Breast epithelium (tissue), 4 donors: ENCODE measurements at places on chromosomes 7 and 10. TPM values are rescaled to one million over a fixed set of nuclear protein-coding genes. Genes with fewer than 3 reads are reported as not detected.

Gene VWA2
- total RNA-seq = 0.48 TPM

DNA sequence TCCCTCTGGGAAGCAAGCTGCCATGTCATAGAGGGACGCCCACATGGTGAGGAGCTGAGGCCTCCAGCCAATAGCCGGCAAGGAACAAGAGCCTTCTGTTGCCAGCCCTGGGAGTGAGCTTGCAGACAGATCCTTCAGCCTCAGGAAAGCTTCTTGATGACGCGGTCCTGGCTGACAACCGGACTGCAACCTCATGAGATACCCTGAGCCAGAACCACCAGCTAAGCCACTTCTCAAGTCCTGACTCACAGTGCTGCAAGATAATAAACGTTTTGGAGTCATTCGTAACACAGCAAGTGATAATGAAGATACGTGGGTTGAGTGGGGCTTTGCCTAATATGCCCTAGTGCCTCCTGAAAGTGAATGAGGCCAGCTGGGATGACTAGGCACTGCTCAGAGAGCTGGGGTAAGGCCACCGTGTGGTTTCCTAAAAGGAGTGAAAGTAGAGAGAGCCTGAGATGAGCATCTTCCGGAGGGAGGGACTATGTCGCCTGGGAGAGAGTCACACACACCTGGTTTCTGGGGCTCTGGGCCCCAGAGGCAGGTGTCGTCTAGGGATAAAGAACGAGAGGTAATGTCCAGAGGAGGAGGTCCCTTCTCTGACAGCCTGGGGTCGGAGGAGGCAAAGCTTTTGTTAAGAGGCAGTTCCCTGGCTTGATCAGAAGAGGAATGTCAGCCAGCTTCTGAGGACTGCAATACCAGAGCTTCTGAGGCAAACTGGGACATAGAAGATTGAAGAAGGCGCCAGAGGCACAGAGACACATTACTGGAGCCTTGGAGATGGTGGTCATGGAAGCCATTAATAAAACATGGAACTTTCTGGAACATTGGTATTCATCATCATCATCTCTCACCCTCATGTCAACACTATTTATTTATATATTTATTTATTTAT, 53.6 kb downstream of the PYROXD2 start:
- DNase-seq = peak; percentile 90

DNA sequence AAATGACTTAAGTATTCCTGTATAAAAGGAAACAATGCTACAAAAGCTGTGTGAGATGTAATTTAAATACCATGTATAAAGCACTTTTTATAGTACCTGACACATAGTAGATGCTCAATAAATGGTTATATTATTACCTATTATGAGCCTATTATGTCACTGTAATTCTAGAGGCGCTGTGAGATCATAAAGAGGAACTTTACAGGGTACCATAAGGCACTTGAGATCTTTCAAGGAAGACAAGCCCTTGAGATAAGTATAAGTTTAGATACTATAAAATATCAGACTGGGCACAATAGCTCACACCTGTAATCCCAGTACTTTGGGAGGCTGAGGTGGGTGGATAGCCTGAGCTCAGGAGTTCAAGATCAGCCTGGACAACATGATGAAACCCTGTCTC, 38.3 kb downstream of the PTTG1IP2 start:
- no peak for DNase-seq

- no peak for DNase-seq
These were observed 24.5 kb upstream of the ABLIM1 start for GRCh38 chr10:114682532-114682931.

DNA sequence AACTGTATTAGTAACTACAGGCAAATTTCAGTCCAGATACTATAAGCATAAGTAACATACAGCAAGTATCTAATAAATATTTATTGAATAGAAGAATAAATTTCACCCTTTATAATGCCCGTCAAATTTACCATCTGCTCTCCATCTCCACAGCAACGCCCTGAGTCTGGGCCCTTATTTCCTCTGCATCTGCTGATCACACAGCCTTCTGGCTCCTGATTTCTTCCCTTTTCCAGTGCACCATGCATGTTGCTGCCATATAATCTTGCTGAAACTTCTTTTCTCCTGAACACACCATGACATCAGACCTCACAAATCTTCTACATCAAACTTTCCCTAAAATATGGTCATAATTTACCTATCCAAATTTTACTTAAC, 15.4 kb downstream of the HYCC1 start:
- DNase-seq = no peak

- DNase-seq = no peak
These were observed 15.4 kb upstream of the FAM20C start for GRCh38 chr7:176786-177459.

DNA sequence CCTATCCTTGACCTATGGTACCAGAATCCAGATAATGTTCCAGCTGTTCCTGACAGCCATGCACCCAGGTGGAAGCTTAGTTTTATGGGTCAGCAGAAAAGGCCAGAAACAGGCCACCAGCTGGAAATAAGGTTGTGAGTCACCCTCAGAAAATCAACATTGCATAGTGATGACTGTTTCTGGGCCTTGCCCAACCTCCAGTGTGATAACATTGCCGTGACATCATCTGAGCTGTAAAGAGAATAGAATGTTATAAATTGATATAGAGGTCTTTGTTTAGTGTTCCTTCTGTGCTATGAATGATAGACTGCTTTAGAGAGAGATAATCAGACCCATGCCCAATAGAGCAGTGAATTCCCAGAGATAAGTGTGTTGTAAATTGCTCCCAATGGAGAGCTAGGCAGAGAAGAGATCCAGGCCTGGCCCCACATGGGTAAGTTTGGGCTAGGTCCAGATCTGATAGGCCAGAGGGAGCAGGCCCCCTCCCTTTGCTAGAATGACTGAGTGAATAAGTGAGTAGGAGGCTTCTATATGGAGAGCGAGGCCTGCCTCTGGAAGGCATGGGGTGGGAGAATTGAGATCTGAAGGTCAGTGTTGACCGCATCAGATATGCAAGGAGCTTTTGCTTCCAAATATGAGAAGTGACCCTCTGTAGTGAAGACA, 14.2 kb upstream of the HPS1 start:
- no peak for DNase-seq
